ENCODE measurements at places on chromosomes 2 and 18. TPM values are rescaled to one million over a fixed set of nuclear protein-coding genes. Genes with fewer than 3 reads are reported as not detected.

Gene SLC4A1AP
- 18.8 TPM for total RNA-seq

Gene SAG
- total RNA-seq = not detected

Gene POMC
- total RNA-seq = 0.29 TPM

Gene TFCP2L1
- total RNA-seq = 0.16 TPM

Gene CD8B2
- not detected for total RNA-seq

Gene PSD4
- total RNA-seq = 20.1 TPM

Gene HOXD9
- total RNA-seq = 1.1 TPM

Gene PDE1A
- 1.9 TPM for total RNA-seq

Gene EFHD1
- total RNA-seq = 5.4 TPM

Gene TOGARAM2
- total RNA-seq = 0.40 TPM

Gene RND3
- 144 TPM for total RNA-seq

Gene EDAR
- 5.5 TPM for total RNA-seq

Gene DHRS9
- 0.16 TPM for total RNA-seq

Gene TCF23
- 0.04 TPM for total RNA-seq

Gene COLEC11
- 10.1 TPM for total RNA-seq

Gene SANBR
- 13.2 TPM for total RNA-seq

Gene CCDC74A
- 9.6 TPM for total RNA-seq

Gene ALK
- 0.09 TPM for total RNA-seq

Gene ANKMY1
- 29.8 TPM for total RNA-seq

Measured in mesothelial cell of epicardium (in vitro differentiated cells).